MCF 10A (cell line): ENCODE measurements at places on chromosomes 2 and 18. TPM values are rescaled to one million over a fixed set of nuclear protein-coding genes. Genes with fewer than 3 reads are reported as not detected.
A peak's percentile ranks its signal among the peaks of the same experiment; 100 is the strongest.

Gene NTSR2
- total RNA-seq = not detected in 2 replicates

Gene ELOA2
- total RNA-seq = not detected in 2 replicates

DNA sequence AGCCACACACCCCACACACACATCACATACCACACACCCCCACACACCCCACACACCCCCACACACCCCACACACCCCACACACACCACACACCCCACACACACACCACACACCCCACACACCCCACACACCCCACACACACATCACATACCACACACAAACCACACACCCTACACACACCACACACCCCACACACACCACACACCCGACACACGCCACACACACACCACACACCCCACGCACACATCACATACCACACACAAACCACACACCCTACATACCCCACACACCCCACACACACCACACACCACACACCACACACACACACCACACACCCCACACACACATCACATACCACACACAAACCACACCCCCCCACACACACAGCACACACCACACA, 22.4 kb downstream of the TWIST2 start:
- no peak for DNase-seq

Gene FABP1
- not detected in 2 replicates for total RNA-seq

GRCh38 chr2:28681158-28681571, 70.5 kb upstream of the PPP1CB start:
- DNase-seq = peak; percentile 59

Gene NT5DC4
- total RNA-seq = not detected in 2 replicates

Gene TUBB8B
- total RNA-seq = not detected in 2 replicates

Gene PIGN
- 29.4 and 29.5 TPM in 2 replicates for total RNA-seq

Gene EPC2
- total RNA-seq = 25.6 and 33.4 TPM in 2 replicates

- DNase-seq = no peak
These were observed 47.8 kb downstream of the FARSB start for GRCh38 chr2:222608081-222608480.

GRCh38 chr18:48418539-48419276, 9.5 kb upstream of the ZBTB7C start:
- peak; percentile 21 for DNase-seq

- DNase-seq = no peak
These were observed 367.1 kb upstream of the PIK3C3 start for GRCh38 chr18:41587976-41588375.

- DNase-seq = peak; percentile 90
These were observed 341.4 kb downstream of the LPIN1 start for GRCh38 chr2:12087671-12088380.

Gene PLEKHH2
- total RNA-seq = 0.93 and 1.2 TPM in 2 replicates

DNA sequence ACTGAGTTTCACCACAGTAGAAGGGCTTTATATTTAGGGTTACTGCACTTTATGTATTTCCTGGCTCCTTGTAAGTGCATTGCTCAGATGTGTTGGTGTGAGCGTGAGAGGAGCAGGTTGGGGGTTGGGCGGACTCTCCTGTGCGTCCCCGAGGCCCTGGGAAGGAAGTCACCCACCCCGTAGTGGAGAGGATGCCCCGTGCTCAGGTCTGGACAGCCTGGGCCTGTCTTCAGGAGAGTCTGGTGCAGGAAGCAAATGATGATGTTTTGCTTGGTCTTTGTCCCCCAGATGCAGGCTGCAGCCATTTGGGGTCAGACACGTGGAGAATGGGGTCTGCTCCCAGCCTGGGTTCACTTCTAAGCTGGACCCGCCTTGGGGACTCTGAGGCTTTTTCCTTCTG, 182.8 kb downstream of the LDLRAD4 start:
- DNase-seq = no peak

- no peak for DNase-seq
These were observed 50.5 kb downstream of the IMPA2 start for GRCh38 chr18:12031846-12032245.

DNA sequence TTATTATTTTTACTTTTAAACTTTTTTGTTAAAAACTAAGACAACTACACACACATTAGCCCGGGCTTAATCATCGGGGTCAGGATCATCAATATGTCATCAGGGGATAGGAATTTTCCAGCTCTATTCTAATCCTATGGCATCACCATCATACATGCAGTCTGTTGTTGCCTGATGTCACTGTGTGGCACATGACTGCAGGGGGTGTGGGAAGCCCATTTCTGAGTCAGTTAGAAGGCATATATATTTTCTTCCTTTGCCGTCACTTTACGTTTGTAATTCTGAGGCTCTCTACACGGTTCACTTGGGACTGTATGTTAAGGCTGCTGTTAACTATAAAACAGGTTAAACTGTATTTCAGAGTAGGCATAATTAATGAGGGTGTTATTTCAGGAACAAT, 144.4 kb upstream of the ITGA6 start:
- DNase-seq = peak; percentile 54

GRCh38 chr18:57709335-57709734, 87.7 kb upstream of the NARS1 start:
- DNase-seq = no peak

- no peak for DNase-seq
These were observed 146.4 kb downstream of the IRS1 start for GRCh38 chr2:226652983-226653765.

Gene LGALSL
- 11.4 and 13.5 TPM in 2 replicates for total RNA-seq

DNA sequence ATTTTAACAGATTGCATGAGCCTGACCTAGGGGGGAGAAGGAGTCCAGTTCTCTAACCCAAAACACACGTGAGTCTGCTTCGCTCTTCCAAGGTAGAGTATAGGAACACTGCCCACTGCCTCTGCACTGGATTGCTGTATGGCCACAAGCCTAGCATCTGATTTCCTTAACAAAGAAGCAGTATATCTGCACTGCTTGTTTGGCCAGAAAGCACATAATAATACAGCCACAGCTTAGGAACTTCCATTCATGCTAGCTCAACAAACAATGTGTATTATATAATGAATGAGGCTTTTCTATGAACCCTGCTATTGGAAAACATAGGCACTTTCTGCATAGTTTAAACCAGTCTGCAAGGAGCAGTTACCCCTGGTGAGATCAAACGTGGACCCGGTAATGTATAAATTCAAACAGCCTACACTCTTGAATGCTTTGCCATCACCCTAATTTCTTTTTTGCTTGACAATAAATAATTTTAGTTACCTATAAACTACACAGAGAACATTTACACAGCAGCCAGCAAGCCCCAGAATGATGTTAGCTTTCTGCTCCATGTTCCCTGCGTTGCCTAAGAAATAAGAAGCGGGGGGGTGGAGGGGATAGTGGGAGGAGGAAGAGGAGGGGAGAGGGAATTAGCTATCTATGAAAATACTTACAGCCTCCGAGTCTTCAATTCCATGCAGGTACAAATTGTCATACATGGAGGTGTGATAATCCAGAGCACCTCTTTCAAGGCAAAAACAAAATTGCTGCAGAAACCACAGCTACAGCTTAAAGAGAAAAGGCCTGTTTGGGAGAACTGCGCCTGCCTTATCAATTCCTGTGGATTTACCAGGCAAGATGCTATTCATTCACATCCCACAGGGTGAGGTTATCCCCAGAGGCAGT, 125.6 kb downstream of the CACNB4 start:
- DNase-seq = no peak

GRCh38 chr2:10369269-10370255, 66.9 kb downstream of the HPCAL1 start:
- no peak for DNase-seq

Gene TFCP2L1
- 22.6 and 24.3 TPM in 2 replicates for total RNA-seq

Gene CDK5R2
- total RNA-seq = not detected in 2 replicates

Gene GALM
- total RNA-seq = not detected in 2 replicates

Gene CARF
- 6.8 and 8.2 TPM in 2 replicates for total RNA-seq

GRCh38 chr2:216932863-216933548, 73.1 kb upstream of the TNP1 start:
- DNase-seq = no peak

- DNase-seq = peak; percentile 82
These were observed 1.1 kb upstream of the ATP6V1C2 start for GRCh38 chr2:10720306-10720705.

Gene GALNT13
- 0.44 and 0.54 TPM in 2 replicates for total RNA-seq

Gene SCYGR4
- not detected in 2 replicates for total RNA-seq

Gene TMX3
- 88.7 and 95.0 TPM in 2 replicates for total RNA-seq

Gene STRADB
- total RNA-seq = 22.9 and 29.8 TPM in 2 replicates

Gene HAAO
- total RNA-seq = not detected in 2 replicates

Gene LAMA1
- total RNA-seq = 9.6 and 11.3 TPM in 2 replicates

GRCh38 chr18:67145586-67146292, 370.8 kb downstream of the DSEL start:
- DNase-seq = no peak

DNA sequence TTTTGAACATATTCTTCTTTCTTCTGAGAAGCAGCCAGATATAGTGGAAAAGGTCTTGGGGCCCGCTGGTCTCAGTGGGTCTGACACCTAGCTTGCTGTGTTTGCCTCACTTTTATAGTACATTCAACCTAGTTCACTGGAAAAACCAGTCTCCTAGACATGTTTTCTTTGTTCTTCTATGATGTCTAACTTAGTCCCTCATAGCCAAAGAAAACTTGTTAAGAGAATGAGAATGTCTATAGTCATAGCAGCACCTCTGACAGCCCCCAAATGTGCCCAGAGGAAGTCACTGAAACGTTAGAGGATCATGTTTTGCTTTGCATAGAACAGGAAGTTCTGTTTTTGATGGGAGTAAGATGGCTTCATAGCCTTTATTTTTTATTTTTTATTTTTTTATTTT, 40.3 kb downstream of the TNFRSF11A start:
- no peak for DNase-seq

- DNase-seq = no peak
These were observed 58.5 kb downstream of the ADD2 start for GRCh38 chr2:70709275-70710037.

DNA sequence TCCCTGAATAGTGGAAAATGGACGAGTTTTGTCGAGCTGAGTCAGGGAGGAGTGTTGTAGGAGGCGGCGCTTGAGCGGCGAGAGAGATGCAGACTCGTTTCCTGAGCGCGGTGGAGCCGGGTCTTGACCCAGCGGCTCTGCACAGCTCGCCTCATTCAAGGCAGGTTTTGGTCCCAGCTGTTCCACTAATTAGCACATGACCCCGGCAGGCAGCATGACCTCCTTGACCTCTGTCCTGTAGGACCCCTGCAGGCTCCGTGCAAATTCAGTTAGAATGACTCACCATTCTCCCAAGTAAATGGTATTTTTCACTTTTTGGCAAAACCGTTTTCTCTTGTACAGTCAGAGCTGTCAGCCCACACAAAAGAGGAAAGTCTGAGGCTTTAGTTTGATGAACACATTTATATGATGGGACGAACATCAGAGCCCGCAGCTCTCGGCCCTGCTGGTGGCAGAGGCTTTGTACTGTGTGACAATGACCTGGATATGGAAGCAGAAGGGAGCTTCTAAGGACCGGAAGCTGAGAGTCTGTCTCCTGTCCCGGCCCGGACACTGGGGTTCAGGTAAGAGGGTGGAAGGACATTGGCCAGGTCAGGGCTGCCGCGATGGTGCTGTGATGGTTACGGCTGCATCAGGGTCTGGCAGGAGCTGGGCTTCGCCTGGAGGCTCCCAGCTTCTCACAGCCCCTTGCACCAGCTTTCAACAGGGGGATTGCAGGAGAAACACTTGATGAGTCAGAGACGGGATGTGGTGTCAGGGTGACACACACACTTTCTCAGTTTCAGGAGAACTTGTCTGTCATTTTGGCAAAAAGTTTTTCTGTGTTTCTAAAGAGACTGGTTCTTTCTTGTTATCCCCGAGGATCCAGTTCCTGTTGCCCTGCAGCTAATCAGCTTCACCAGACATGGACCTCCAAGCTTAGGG, 29.9 kb upstream of the ALKAL2 start:
- no peak for DNase-seq

DNA sequence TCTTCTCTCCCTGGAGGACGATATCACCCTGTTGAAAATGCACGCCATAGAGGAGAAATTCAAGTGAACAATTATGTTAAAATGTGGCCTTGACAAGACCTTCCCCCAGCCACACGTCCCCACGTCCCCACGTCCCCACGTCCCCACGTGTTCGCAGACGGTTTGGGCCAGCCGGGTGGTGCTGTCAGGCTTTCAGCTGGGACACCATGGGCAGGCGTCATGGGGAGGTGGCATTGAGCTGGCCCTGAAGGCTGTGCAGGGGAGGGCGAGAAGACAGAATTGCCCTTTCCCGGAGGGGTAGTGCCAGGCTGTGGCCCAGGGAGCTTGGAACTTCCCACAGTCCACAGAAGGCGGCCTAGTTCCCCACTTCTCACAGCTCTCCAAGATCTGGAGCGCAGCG, 240.7 kb upstream of the RAB6C start:
- no peak for DNase-seq

GRCh38 chr2:118813111-118813510, 34.3 kb downstream of the EN1 start:
- no peak for DNase-seq

- no peak for DNase-seq
These were observed 106.1 kb downstream of the ICA1L start for GRCh38 chr2:202765436-202765835.

GRCh38 chr2:209121691-209122090, 302.2 kb upstream of the MAP2 start:
- DNase-seq = no peak

- DNase-seq = no peak
These were observed 4.4 kb downstream of the SIGLEC15 start for GRCh38 chr18:45829855-45830254.

Gene PTPRM
- total RNA-seq = 82.8 and 107 TPM in 2 replicates

- no peak for DNase-seq
These were observed 77.5 kb downstream of the TMEM200C start for GRCh38 chr18:5817816-5818215.

DNA sequence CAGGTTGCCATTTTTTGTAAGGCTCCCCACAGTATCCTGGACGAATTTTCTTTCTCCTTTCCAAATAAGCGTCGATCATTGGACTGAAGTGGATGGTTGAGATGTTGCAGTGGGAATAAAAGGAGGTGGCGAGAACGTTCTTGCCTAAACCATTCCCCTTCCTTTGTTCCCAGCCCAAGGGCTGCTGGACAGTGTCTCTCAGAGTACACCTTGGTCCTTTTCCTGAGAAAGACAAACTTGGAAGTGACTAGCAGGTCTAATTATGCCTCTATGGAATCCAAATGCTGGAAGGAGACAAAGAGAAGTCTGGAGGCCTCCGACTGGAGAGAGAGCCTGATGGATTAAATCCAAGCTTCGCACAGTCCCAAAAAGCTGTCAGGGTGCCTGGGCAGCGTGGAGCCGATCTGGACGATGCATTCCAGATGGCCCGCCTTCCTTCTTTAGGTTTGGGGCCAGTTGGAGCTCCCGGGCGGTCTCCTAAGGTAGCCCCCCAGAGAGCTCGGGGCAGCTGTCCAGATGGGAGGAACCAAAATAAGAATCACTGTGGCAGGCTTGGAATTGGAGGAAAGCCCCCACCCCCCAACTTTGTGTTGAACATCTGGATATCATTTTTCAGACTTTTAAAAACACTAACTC, 186.8 kb downstream of the TMEM247 start:
- DNase-seq = no peak
